ENCODE measurements at places on chromosomes 5 and 9. TPM values are rescaled to one million over a fixed set of nuclear protein-coding genes. Genes with fewer than 3 reads are reported as not detected.
A peak's percentile ranks its signal among the peaks of the same experiment; 100 is the strongest.

DNA sequence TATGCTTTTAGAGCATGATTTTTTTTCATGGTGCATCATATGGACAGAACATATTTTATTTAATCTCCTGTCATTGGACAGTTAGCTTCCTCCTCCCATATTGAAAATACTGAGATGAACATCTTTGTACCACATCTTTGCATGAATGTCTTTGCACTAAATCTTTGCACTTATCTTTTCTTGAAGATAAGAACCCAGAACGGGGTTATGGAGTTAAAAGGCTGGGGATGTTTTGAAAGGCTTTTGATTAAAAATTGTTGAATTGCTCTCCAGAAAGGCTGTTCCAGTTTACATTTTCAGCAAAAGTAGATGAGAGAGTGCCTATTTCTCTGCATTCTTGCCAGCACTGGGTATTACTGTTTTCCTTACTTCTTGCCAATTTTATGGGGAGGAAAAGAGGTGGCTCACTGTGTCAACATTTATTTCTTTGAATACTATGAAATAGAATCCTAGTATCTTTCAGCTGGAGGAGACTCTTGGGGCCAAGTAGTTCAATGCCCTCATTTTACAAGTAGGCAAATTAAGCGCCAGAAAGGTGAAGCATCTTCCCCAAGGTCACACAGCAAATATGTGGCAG, 7.2 kb downstream of the NCS1 start:
- no peak overlapping the region for H3K27ac ChIP-seq
- peaks cover 23% of the 10 kb centered on the region for H3K4me1 ChIP-seq
- H3K4me3 ChIP-seq: no peak overlapping the region
- no peaks in the 10 kb centered on the region for H3K36me3 ChIP-seq
- H3K27me3 ChIP-seq: no peaks in the 10 kb centered on the region
- no peak for DNase-seq

- H3K27ac ChIP-seq: no peak overlapping the region
- H3K4me3 ChIP-seq: no peak overlapping the region
- H3K4me1 ChIP-seq: no peaks in the 10 kb centered on the region
Observed at GRCh38 chr9:36637491-36638270, 65.0 kb downstream of the MELK start.

DNA sequence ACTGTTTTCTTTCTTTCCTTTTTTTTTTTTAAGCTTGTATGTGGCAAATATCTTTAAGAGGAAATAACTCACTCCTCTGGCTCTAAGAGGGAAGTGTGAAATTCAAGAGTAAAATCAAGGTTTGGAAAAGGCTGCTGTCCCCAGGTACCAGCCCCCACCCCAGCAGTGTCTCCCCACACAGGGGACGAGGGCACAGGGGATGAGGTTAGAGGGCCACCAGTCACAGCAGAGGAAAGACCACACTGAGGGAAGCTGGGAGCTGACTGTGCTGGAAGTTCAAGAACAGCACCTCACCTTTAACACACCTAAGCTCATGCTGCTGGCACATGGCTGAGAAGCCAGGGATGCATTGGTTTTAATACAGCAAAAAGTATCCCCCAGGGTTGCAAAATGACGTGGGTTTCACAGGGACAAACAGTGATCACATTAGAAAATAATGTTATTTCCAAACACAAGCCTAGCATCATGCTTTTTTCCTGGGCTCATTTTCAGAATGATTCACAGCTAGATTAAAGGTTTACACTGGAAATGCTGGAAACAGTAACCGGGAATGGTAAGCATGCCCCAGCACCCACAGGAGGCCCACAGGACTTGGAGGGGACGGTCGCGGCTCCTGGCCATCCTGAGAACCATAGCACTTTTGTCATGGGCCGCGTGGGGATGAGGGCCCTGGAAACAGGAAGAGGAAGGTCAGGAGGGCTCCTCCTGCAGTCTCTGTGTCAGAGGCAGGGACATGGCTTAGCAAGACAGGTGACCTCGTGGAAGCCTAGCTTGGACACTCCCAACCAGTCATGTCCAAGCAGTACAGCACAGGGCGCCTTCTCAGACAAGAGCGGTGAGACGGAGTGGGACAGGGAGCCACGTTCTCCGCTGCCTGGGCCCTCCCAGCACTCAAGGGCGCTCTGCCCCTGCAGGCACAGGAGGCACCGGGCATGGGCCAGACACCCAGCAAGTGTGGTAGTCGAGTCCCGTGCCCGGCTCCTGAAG, 6.9 kb downstream of the LPCAT1 start:
- no peak overlapping the region for H3K27ac ChIP-seq
- no peaks in the 10 kb centered on the region for H3K27me3 ChIP-seq
- peak; percentile 9 for DNase-seq
- H3K36me3 ChIP-seq: no peaks in the 10 kb centered on the region
- no peak overlapping the region for H3K4me3 ChIP-seq
- no peaks in the 10 kb centered on the region for H3K4me1 ChIP-seq

GRCh38 chr9:131813116-131813515, 73.2 kb upstream of the RAPGEF1 start:
- no peaks in the 10 kb centered on the region for H3K36me3 ChIP-seq
- DNase-seq: no peak
- H3K27me3 ChIP-seq: no peaks in the 10 kb centered on the region
- H3K4me3 ChIP-seq: no peak overlapping the region
- no peak overlapping the region for H3K27ac ChIP-seq
- H3K4me1 ChIP-seq: peaks cover 7% of the 10 kb centered on the region

The CARTPT gene
- not detected for total RNA-seq

DNA sequence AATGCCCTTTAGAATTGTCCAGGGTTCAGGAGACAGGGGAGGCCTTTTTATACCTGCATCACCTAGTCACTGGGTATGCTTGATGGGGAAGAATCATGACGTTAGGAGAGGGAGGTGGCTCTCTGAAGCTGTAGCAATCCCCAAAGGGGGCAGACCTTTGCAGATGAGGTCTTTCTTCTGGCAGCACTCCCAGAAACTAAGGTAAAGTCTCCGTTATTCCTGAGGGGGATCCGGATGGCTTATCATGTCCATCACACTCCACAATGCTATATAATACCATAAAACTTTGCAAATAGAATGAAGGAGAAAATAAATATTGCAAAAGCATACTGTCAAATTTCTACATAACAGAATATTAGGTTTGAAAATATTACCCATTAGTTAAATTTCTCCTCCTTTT, 21.5 kb upstream of the CAST start:
- no peak overlapping the region for H3K4me3 ChIP-seq
- H3K27ac ChIP-seq: no peak overlapping the region
- no peaks in the 10 kb centered on the region for H3K36me3 ChIP-seq

The KCNT1 gene
- total RNA-seq: 0.06 TPM

- H3K4me3 ChIP-seq: no peak overlapping the region
- DNase-seq: peak; percentile 37
- H3K36me3 ChIP-seq: no peaks in the 10 kb centered on the region
- H3K27me3 ChIP-seq: no peaks in the 10 kb centered on the region
Observed at GRCh38 chr5:66602621-66603020, 6.4 kb downstream of the MAST4 start.

DNA sequence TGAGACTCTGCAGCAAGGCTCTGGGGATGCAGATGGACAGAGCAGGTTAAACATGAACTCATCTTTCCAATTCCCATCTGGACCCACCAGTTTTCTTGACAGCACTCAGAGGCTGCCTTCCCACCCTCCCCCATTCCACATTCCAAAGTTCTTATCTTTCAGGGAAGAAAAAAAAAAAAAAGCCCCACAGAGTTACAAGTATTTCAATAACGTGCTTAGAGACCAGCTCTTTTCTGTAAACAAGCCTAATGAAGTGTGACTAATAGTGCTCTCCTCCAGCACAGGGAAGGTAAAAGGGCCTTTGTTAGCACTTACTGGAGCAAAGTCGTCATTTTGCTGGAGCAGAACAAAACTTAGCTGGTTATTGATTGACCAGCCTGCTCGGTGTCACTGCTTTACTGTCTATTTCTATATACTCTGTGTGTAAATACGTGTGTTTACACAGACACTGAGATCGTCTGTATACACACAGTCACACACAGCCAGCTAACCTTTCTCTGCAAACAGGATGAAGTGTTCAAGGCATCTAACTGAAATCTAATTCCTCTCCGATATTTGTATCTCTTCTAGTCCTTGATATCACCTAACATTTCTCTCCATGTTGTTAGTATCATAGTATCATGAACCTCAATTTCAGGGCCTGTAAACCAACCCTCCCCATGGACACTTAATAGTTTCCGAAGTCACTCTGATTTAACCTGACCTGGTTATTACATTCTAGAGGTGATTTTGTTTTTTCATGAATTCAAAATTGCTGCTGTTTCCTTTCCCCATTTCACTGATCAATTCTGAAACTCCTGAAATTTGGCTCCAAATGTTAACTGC, 84.9 kb downstream of the ZNF608 start:
- DNase-seq: peak; percentile 85
- no peak overlapping the region for H3K4me3 ChIP-seq

DNA sequence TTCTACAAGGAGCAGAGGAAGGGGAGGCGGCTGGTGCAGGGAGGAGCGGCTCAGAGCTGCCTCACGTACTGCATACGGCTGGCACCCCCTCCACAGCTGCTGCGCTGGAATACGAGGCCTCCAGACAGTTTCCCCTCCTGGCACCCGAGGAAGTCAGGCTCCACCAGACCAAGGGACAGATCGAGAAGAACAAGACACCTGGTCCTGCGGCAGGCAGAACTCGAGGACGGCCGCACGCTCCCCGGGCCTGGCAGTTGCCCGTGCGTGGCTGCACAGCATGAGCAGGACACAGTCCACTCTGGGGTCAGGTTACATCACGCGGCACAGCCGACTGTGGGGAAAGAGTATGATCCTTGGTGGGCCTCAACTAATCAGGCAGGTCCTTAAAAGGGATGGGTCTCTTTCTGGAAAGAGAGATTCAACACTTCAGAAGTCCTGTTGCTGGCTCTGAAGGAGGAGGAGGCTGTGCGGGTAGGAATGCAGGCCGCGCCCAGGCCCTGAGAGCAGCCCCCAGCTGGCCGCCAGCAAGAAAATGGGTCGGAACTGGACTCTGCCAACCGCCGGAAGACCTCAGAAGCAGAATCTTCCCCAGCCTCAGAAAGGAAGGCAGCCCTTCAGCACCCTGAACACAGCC, 11.6 kb downstream of the UBAC1 start:
- H3K36me3 ChIP-seq: peaks cover 30% of the 10 kb centered on the region
- H3K27ac ChIP-seq: no peak overlapping the region
- H3K27me3 ChIP-seq: no peaks in the 10 kb centered on the region
- DNase-seq: no peak
- H3K4me1 ChIP-seq: no peaks in the 10 kb centered on the region

The CDH9 gene
- total RNA-seq: not detected

GRCh38 chr5:22593592-22593991, 259.6 kb downstream of the CDH12 start:
- H3K4me1 ChIP-seq: peaks cover 15% of the 10 kb centered on the region
- H3K36me3 ChIP-seq: no peaks in the 10 kb centered on the region
- H3K27me3 ChIP-seq: no peaks in the 10 kb centered on the region
- no peak overlapping the region for H3K27ac ChIP-seq

DNA sequence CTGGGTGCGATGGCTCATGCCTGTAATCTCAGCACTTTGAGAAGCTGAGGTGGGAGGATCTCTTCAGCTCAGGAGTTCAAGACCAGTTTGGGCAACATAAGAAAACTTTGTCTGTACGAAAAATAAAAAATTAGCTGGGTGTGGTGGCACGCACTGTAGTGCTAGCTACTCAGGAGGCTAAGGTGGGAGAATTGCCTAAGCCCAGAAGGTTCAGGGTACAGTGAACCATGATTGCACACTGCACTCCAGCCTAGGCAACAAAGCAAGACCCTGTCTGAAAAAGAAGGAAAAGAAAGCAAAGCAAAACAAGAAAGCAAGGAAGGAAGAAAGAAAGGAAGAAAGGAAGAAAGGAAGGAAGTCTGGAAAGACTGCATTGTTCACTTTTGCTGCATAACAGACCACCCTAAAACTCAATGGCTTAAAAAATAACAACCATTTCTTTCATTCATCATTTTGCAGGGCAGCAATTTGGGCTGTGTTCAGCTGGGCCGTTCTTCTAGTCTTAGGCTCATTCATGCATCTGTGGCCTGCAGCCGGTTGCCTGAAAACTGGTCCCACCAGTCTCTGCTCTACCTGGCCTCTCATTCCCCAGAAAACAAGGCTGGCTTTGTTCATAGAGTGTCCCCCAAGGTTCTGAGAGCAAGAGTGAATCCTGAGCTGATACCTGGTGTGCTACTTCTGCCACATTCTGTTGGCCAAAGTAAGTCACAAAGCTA, 82.4 kb upstream of the MIER3 start:
- no peaks in the 10 kb centered on the region for H3K4me1 ChIP-seq
- no peak for DNase-seq
- no peaks in the 10 kb centered on the region for H3K27me3 ChIP-seq
- H3K36me3 ChIP-seq: no peaks in the 10 kb centered on the region
- H3K27ac ChIP-seq: no peak overlapping the region
- no peak overlapping the region for H3K4me3 ChIP-seq

DNA sequence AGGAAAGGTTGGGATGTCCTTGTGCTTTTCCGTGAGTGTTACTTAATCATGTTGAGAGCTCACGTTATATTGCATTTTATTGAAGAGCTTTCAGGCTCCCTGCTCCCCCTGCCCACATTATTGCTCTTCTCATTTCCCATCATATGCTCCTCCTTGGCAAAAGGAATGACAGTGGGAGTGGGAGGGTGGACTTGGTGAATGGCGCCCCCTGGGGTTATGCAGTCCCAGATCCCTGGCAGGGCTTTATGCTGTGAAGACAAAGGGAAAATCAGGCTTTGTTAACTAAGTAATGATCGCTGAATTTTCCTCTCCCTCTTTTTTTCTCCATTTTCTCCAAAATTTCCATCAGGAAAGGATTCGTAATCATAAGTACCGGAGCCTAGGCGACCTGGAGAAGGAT, 166.6 kb downstream of the SMARCA2 start:
- peak; percentile 34 for DNase-seq
- H3K27ac ChIP-seq: no peak overlapping the region
- H3K27me3 ChIP-seq: no peaks in the 10 kb centered on the region
- peaks cover 23% of the 10 kb centered on the region for H3K36me3 ChIP-seq
- H3K4me3 ChIP-seq: no peak overlapping the region

The C9orf153 gene
- 0.12 TPM for total RNA-seq

The TMC1 gene
- 0.82 TPM for total RNA-seq

The SLC6A19 gene
- total RNA-seq: not detected

DNA sequence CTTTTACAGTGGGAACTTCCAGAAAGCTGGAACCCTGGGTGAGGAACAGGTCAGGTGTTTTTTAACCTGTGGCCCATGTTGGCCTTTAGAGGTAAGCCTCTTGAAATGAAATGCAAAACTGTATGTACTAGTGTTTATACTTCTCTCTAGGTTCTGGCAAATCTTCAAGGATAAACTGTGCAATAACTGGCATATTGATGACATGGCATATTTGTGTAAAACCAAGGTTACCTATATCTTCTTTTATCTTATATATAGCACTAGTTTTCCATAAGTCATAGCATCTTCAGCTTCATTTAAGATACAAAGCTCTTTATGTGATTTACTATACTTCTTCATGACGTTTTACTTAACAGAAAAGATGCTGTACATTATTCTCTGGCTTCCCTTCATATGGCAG, 7.4 kb upstream of the IARS1 start:
- H3K27ac ChIP-seq: no peak overlapping the region
- H3K4me3 ChIP-seq: no peak overlapping the region
- no peak for DNase-seq
- no peaks in the 10 kb centered on the region for H3K27me3 ChIP-seq

The ANKRD34B gene
- total RNA-seq: not detected

Measured in lung (tissue), 17 donors.